ENCODE measurements at places on chromosomes 4 and X.

GRCh38 chrX:90883479-90883878, 551.2 kb upstream of the PABPC5 start:
- DNase-seq = no peak

DNA sequence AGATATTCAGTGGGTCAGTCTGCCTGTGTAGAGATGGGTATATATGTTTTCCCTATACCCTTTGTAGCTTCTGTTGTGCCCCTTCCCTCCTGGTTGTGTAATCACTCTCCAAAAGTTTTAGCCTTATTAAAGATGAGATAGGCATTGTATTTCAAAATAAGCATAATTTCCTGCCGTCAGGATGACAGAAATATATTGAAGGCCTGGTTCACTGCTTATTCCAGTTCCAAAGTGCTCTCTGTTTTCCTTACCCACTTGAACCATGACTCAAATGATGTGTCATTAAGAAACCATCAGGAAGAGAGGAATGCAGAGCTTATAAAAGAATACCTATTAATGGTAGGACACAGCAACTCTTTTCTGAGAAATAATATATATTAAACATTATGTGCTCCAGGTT, 178.5 kb downstream of the GABRB1 start:
- DNase-seq = no peak

GRCh38 chr4:122625156-122625555, 4.3 kb upstream of the IL21 start:
- DNase-seq = no peak

GRCh38 chrX:153441981-153442380, 3.9 kb downstream of the TREX2 start:
- no peak for DNase-seq

DNA sequence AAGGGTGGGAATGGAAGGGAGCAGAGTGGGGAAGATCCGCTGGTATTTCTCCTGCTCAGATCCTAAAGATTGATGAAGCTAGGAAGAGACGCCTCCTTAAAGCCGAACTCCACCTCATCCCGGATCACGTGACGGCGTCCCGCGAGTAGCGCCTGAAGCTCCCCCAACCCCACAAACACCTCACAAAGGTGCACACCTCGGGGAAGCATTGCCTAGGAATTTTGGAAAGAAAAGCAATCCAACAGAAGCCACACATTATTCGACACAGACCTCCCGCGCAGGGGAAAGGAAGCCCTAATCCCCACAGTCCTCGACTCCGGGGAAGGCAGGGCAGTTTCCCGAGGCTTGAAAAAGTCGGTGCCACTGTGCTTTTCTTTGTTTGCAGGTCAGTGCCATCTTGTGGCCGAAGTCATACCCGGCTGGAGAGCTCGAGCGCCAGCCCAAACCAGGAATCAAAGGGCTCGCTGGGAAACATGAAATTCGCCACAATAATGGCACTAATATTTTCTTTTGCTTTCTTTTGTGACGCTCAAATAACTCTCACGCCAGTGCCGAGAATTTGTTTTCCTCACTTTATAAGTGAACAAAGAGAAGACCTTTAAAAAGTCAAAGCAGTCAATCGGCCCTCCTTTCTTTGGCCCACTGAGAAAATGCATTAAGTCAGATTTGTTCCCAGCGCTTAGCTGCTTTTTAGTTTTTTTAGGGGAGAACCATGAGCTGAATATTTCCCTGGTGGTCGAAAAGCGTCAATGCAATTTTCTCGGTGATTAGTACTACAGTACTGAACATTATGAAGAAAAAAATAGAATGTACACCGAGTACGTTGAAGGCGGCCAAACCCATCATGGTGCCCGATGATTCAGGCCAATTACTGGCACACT, at the start of gene NPY1R:
TSS of gene NPY1R (minus strand) at position 71 of the 881 bp plus-strand sequence. CDS start 6,042 bp downstream, outside the sequence.
- DNase-seq = no peak

- no peak for DNase-seq
Observed at GRCh38 chr4:77952457-77952856, 89.8 kb downstream of the MRPL1 start.

DNA sequence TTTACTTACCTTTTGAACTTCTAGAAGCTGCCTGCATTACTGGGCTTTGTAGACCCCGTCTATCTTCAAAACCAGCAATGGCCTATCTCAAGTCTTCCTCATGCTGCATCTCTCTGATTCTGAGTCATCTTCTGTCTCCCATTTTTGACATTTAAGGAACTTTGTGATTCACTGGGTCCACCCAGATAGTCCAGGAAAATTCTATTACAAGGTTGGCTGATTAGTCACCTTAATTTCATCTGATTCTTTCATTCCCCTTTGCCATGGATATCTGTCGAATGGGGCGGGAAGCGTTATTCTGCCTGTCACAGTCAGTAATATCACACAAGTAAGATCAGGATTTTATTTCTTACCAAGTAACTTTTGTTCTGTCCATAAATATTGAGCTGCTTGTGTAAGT, 618.0 kb downstream of the CCSER1 start:
- no peak for DNase-seq

- no peak for DNase-seq
Observed at GRCh38 chrX:85993539-85994197, 53.7 kb downstream of the CHM start.

DNA sequence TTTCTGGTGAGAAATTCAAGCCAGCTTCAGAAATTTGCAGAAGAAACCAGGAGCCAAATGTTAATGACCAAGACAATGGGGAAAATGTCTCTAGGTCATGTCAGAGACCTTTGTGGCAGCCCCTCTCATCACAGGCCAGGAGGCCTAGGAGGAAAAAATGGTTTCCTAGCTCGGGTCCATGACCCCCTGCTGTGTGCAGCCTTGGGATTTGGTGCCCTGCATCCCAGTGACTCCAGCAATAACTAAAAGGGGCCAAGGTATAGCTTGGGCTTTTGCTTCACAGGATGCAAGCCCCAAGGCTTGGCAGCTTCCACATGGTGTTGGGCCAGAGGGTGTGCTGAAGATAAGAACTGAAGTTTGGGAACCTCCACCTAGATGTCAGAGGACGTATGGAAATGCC, 814.7 kb upstream of the SLIT2 start:
- no peak for DNase-seq

DNA sequence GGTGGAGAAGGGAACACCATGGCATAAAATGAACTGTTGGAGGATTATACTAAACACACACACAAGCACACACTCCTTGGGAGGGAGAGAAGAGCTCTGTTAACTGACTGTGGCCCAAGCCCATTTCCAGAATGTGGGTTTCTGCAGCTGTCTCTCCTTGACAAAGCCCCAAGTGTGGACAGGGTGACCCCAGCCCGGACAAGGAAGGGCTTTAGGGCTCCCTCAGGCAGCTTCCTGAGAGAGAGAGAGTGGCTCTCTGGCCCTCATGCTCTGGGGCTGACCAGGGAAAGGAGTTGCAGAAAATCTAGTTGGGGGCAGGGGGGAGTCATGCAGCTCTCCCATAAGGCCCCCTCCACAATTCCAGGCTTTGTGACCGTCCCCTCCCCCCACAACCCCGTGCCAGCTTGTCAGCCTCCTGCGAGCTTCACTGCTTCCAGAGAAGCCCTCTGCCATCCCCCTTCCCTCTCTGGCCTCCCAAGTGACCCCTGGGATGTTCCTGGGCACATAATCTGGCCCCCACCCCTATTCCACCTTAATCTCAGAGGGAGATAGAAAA, 590 bp downstream of the ARHGEF9 start:
- no peak for DNase-seq

DNA sequence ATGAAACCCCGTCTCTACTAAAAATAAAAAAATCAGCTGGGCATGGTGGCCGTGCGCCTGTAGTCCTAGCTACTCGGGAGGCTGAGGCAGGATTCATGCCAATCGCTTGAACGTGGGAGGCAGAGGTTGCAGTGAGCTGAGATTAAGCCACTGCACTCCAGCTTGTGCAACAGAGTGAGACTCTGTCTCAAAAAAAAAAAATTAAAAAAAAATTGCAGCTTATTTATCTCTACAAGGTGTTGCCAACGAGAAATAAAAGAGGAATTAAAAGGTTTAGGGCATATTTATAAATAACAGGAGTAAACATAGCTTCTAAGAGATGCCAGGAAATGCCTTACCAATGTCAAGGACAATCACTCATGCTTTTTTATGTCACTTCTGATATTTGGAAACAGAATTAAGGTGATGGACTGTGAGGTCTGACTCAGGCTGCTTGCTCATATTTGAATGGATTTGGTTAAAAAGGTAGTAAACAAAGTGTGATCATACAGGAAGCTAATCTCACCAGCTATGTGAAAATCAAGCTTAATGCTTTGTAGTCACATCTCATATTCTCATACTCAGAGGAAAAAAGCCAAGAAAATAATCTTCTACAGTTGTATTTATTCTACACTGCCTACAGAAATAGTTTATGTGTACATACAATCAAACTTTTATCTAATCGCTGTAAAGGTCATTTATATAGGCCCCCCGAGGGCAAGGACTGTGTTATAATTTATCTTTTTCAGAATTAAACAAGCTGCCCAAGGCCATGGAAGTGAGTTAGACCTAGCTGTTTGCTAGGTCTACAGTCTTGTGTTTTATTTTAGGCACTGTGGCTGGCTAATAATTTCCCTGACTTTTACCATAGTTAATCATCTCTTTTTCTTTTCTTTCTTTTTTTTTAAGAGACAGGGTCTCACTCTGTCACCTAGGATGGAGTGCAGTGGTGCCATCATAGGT, 61.1 kb upstream of the RBMX start:
- DNase-seq = no peak

DNA sequence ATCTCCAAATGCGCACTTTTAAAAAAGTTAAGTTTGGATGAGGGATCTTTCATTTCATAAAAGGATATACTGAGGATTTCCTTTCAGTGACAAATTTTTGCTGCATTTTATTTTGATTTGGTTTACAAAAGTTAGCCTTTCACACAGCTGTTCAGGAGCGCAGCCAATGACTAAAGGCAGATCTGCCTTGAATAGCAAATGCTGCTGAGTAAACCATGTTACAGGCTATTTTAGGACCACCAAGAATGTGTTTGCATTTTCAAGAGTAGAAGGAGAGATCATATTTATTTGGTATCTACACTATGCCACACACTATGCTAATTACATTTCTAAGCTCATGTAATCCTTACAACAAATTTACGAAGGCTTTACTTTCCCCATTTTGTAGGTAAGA, 92.1 kb downstream of the MAMLD1 start:
- DNase-seq = no peak

DNA sequence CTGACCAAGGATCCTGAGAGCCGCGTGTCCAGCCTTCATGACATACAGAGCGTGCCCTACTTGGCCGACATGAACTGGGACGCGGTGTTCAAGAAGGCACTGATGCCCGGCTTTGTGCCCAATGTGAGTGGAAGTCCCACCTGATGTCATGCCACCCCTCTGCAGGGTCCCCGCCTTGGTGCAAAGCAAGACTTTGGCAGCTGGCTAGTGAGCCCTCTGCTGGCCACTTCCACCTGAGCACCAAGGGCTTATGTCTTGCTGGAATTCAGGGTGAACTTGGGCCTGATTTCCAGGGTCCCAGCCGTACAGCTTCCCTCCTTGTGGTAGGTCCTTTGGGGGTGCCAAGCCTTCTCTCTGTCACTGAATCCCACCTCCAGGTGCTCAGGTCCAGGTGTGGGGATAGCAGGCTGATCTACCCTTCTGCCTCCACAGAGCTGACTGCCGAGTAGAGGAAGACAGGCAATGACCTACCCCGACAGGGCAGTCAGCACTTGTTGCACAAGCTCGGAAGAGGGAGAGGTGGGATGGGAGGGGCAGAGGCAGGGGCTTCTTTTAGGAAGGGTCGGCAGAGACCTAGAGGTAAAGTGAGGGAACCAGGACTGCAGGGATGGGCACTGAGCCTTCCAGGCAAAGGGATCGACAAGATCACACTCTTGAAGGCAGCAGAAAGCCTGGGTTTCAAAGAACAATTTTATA, 248.1 kb downstream of the EVC2 start:
- DNase-seq = no peak

- DNase-seq = no peak
Observed at GRCh38 chr4:81527709-81528108, 56.0 kb upstream of the RASGEF1B start.

DNA sequence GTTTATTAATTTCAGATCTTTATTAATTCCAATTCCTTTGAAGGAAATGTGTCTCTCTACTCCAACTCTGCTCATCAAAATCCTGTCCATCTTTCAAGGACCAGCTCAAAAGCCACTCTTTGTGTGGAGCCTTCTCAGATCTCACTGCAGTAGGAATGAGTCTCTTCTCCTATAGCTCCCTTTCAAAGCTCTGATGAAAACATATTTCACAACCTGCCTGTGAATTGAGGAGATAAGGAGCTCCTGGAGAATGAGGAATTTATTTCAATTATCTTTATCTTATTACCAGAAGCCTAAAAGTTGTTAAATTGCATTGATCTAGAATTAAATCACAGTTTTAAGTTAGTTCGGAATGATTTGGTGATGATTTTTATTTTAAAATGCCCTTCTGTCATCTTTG, 92.6 kb upstream of the TRPC3 start:
- DNase-seq = no peak

DNA sequence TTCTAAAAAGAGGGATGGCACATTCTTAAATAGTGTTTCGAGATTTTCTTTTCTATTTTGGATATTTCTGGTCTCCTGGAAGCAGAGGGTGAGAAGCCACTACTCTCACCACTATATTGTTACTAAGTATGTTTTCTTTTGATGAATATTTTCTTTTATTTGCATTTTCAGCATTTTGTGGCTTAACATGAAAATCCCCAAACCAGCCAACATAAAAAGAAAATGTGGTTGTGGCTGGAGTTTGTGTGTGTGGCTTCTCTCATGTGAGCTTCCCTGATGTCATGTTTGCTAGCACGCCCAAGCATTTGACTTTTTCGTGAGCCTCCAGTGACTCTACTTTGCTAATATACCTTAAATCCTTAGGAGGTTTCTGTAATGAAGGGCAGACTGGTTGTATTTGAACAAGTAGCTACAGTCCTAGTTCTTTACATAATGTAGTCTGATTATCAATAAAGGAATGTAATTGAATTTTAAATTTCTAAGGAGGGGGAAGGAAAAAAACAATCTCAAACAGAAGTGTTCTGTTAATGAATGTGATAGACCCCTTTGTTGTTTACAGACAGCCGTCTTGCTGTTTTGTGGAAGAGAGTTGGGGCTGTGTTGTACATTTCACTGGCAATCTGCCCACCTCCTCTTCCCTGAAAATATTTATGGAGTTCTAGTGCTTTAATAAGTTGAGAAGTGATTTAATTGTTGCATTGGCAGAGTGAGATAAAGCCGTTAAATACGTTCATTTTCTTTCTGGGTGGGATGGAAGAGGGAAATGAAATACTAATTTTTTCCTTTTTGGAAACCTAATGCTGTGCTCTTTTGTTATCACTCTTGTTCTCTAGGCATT, 114.6 kb downstream of the ARHGAP10 start:
- DNase-seq = no peak

GRCh38 chrX:138929926-138930582, 218.5 kb upstream of the FGF13 start:
- no peak for DNase-seq

GRCh38 chr4:89868276-89868675, 26.4 kb upstream of the MMRN1 start:
- DNase-seq = no peak

DNA sequence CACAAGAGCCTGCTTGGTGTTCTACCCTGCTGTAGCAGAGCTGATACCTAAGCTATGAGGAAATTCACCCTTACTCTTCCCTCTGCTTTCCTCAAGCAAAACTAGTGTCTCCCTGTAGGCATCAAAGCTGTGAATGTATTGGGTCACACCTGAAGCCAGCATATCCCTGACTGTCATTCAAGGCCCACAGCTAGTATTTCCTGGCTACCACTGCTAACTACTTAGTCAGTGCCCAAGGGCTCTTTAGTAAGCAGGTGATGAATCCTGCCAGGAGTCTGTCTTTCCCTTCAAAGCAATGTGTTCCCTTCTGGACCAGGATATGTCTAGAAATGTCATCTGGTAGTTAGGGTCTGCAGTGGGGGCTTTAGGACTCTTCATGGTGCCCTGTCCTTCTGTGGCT, 125.7 kb downstream of the RPA4 start:
- no peak for DNase-seq

- DNase-seq = no peak
Observed at GRCh38 chr4:70425306-70425705, 27.6 kb downstream of the OPRPN start.

Data from activated CD8-positive, alpha-beta memory T cell treated with anti-CD3 and anti-CD28 coated beads for 1 hour (primary cell).